Vagina (tissue), 2 donors: ENCODE measurements at places on chromosomes 16 and 17.

DNA sequence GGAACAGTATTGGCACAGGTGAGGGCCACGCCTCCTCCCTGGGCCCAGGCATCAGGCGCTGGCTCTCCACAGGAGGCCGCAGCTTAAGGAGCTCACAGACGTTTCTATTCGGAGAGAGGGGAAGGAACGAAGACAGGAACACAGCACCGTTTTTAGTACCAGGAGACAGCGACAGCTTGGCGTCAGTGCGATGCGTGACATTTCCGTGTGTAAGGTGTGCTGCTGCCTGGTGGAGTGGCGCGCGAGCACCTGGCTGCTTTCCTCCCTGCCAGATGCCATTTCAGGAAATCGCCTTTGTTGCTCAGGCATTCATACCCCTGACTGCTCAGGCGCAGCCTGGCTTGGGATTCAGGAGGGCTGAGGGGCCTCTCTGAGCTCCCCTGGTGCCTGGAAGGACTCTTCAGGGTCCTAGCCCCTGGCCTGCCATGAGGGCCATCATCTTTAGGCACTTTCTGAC, 367.5 kb downstream of the CPPED1 start:
- DNase-seq, result no peak

GRCh38 chr17:78853926-78854394, 13.3 kb upstream of the USP36 start:
- DNase-seq, result no peak

DNA sequence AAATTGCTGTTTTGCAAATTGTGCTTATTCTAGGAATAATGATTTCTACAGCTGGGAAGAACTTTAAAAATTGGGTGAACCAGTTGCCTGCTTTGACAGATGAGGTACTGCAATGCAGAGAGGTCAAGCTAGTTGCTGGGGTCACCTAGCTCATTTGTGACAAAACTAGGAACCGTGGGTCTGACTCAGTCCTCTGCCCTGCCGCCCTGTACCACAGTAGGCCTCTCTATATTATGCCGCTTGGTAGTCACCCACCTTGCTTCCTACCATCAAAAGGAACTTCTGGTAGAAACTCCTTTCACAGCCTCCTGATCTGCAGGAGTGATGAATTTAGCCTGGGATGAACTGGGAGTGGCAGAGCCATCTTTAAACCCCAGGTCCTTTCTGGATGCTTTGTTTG, 105.7 kb downstream of the PITPNC1 start:
- DNase-seq, result no peak

GRCh38 chr16:19110537-19111360, 3.0 kb upstream of the ITPRIPL2 start:
- no peak for DNase-seq

GRCh38 chr17:8016632-8017424, 14.4 kb downstream of the GUCY2D start:
- DNase-seq, result peak; percentile 90

- no peak for DNase-seq
These were observed 51.7 kb downstream of the ZNF778 start for GRCh38 chr16:89268987-89269735.

DNA sequence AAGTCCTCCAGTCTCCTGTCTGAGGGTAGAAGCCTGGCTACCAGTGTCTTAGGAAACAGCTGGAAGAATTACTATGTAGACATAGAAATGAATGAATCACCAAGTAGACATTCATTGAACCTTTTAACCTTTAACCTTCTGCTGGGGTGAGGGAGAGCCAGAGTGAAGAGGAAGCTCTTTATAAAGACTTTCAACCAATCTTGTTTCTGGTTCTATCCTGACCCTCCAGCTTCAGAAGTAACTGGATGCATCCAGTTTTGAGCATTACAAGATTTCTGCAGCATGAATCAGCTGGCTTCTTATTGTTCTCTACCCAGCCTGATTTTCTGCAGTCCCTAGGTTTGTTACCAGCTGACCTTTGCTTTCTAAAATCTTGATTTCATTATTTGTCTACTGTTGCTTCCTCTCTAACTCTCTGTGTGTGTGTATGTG, 8.5 kb downstream of the TEKT1 start:
- DNase-seq, result no peak

DNA sequence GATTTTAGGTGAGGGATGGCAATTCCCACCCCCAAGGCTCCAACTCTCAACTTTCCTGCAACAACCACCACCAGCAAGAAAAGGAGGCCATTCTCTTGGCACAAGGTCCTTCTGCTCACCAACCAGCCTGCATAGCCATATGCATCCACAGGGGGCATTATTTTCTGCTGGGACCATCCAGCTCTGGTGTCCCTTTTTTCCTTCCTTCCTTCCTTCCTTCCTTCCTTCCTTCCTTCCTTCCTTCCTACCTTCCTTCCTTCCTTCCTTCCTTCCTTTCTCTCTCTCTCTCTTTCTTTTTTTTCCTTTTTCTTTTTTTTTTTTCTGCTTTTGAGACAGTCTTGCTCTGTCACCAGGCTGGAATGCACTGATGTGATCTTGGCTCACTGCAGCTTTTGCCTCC, 21.1 kb upstream of the COX10 start:
- no peak for DNase-seq

DNA sequence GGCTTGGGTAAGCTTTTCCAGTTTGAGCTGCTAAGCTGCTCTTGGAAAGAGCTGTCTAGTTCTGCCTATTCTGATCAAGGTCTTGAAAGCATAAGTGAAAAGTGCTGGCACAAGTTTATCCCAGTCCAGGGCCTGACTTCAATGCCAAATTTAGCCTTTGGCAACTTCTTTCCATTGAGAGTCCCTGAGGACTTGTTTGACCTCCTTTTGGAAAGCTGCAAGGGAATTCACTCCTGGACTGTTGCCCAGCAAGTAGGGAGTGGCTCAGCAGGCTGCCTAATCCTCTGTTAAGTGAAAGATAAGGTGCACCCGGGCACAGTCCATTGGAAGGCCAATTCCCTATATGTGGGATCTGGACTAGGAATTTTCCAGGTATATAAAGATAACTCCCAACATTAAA, 16.0 kb upstream of the TANC2 start:
- DNase-seq, result no peak

DNA sequence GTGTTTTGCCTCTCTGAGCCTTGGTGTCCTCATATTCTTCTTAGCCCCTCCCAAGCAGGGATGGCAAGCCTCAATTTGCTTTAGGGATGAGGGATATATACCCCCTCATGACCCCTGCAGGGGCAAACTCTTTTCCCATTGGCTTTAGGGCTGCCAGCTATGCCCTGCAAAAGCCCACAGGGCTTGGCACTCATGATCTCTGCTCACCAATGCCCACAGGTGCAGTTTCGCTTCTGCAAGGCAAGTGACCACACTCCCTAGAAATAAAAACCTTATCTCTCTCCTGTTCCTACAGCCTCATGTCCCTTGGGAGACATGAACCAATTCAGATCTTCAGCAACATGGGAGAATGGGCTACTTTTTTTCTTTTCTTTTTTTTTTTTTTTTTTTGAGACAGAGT, 8.8 kb downstream of the BEAN1 start:
- no peak for DNase-seq

GRCh38 chr17:33288954-33289353, 4.1 kb downstream of the ASIC2 start:
- no peak for DNase-seq

DNA sequence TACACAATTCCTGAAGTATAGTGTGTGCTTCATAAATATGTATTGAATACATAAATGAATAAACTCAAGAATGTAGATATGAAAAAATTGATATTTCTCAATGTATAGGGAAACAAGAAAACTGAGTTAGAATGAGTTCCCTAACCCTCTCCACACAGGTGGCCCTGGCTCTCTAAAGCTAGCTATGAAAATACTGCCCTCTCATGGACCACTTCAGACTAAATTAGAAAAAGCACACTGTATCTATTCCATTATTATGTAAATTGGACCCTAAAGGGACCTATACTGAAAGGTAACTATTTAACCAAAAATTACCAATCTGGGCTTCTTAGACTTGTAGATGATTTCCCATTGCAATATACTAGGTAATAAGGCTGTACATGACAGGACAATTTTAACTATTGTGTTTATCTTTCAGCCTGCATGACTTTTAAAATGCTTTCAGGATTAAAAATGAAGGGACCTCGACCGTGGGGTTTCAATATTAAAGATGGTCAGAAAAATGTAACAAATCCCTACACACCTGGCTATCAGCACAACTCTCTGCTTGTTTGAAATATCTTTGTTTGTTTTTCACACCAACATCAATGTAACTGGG, 672.5 kb upstream of the KIF2B start:
- DNase-seq, result no peak

DNA sequence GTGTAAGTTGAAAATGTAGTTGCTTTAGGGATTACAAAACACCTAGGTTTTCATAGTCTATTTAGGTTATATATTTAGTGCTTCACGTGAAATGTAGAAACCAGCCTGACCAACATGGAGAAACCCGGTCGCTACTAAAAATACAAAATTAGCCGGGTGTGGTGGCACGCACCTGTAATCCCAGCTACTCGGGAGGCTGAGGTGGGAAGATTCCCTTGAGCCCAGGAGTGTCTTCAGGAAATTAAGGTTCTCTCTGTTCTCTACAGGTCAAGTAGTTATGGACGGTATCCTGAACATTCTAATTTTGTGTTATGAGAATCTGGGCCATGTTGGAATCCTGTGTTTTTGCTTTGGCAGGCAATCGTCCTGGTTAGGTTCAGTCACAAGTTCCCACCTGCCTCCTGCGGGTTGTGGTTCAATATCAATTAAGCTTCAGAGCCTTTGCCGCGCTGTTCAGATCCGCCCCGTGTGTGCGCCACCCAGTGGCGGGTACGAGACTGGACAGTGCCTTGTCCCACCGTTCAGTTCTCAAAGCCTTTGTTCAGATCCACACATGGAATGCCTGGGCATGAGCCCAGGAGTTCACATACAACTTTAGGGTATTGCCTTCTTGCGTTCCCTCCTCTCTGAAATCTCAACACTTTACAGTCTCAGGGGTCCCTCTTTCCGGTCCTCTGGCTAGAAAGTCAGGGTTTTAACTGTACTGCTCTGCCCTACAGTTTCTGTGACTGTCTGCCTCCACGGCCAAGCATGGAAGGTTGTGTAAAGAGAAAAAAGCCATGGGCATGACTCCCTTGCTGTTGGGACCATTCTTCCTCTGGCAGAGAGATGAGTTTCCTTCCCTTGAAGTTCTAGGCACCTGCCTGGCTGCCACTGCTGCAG, 41.7 kb downstream of the HEATR6 start:
- no peak for DNase-seq

GRCh38 chr17:7650509-7651096, at the start of gene ATP1B2:
ATP1B2 (plus strand) TSS chr17:7650926; CDS start chr17:7651519, 593 bp downstream.
- DNase-seq, result no peak
